ENCODE measurements at places on chromosomes 3 and 15.

DNA sequence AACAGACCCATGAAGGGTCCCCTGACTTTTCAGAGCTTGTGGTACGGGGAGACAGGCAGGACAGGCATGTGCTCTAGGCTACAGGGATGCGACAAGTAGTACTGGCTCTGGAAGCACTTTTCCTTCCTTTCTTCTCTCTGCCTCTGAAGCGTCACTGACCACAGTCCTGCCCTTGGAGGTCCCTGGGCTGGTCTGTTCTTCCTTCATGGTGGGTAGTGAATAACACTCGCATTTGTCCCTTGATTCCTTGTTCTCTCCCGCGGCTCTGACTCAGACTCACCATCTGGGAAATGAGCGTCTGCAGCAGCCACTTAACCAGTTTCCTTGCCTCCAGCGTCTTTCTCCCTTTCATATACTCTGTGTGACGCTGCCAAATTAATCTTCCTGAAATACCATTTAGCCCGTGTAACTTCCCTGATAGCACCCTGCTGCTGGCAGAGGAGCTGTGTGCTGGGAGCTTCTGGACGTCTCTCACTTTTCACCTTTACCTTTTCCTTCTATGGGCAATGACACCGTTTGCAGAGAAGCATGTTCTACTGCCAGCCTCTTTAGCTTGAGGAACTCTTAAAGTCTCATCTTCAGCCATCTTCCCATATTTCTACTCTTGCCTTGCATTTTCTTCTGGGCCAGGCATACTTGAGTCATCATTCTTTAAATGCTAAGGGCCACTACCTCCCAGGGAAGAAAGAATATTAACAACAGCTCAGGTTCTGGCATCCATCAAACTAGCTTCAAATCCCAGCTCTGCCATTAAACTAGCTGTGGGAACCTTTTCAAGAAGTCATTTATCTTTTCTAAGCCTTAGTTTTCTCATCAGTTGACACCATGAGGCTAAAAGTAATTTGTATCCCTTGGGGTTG lies 33.6 kb downstream of the TMEM45A start:
- no peak for DNase-seq

DNA sequence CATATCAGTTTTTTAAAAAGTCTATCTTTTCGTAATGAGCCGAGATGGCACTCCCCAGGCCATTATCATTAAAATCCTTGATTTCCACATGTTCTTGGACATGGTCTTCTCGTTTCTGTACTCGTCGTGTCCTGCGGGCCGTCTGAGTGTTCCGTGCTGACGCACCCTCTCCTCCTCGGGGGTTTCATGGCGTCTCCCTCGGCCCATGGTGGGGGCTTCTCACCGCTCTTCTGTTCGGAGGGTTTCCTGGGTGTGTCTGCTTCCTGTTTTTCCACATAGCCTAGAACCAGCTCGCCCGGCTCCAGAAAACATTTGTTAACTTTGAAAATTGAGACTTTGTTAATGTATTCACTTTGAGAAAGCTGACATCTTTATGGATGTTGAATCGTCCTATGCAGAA lies 92.7 kb downstream of the VGLL4 start:
- no peak for DNase-seq

GRCh38 chr3:94069194-94069813 lies 6.4 kb downstream of the NSUN3 start:
- no peak for DNase-seq

GRCh38 chr3:99484871-99485270 lies 153.5 kb upstream of the COL8A1 start:
- DNase-seq, result no peak

- DNase-seq, result no peak
Measured at GRCh38 chr15:68370768-68371151, 61.2 kb downstream of the ITGA11 start.

GRCh38 chr15:65414841-65415621 lies 7.7 kb downstream of the IGDCC4 start:
- no peak for DNase-seq

DNA sequence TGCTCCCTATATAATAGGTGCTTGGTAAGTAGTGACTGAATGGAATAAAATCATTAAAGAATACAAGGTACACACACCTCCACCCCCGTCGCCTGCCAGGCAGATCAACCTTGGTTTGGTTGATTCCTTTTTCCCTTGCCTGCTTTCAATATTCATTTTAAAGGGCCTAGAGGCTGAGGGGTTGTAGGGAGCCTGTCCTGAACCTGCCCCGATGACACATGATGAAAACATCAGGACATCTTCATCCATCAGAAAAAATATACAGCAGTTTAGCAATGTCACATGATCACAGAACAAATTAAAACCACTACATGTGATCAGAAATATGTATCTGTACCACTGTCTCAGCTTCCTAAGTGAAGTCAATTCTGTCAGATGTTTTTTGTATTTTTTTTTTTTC lies 588.9 kb downstream of the FOXP1 start:
- no peak for DNase-seq

- DNase-seq, result no peak
Measured at GRCh38 chr15:100762913-100763834, 116.5 kb upstream of the ALDH1A3 start.

GRCh38 chr15:75007216-75007615 lies 11.9 kb downstream of the SCAMP5 start:
- no peak for DNase-seq

DNA sequence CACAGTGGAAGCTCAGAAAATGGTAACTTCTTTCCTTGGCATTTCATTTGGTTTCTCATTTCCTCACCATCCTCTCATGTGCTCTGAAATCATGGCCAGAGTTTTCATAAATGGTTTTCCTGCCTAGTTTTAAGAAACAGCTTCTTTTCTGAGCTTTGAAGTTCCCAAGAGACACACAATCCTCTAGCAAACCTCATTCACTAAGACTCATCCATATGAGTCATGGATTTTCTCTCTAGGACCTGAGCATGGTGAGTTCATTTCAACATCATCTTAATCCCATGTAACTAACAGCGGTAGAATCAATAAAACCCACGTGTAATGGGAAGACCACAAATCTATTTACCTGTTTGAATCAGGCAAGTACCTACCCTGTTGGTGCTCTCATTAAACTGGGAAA lies 274.5 kb upstream of the LRTM1 start:
- DNase-seq, result no peak

DNA sequence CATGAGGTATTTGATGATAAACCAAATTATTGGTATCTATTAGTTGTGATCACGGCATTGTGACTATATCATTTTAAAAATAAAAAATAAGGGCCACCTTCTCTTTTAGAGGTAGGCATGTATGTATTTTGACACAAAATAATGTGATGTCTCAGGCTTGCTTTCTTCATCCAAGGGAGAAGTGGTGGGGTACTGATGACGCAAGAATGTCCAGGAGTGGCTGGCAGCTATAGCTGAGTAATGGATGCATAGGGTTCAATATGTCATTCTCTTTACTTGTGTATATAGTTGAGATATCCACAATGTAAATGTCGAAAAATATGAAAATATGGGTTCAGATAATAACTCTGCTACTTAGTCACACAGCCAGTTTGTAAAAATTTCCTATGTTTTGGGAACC lies 46.8 kb upstream of the NSMCE3 start:
- DNase-seq, result no peak

- DNase-seq, result no peak
Measured at GRCh38 chr3:47367631-47368030, 13.2 kb upstream of the PTPN23 start.

DNA sequence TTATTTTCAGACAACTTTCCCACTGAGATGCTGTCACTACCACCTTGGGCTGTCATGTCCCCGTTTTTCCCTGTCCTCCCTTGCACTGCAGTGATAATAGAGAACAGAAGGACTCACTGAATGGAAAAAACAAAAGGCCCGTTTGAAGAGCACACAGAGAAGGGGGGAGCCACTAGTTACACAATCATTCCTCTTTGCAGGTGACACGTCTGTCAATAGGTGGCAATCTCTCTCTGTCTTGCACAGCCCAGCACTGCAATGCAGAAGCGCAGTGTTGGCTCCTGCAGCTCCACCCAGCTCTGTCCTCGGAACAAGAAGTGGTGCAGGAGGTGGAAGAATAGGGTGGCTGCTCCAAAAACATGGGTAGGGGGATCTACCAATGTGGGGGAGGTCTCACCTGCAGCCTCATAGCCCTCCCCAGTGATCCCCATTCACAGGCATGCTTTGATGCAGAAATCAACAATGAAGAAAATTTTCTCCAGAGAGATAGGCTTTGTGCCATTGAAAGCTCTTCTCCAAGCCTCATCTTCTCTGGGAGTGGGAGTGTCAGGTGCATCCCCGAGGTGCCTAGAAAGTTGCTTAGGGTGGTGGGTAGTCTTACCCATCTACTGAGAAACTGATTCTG lies 31.8 kb downstream of the FSTL1 start:
- DNase-seq, result no peak

- DNase-seq, result no peak
Measured at GRCh38 chr3:30634761-30635735, 28.6 kb downstream of the TGFBR2 start.

DNA sequence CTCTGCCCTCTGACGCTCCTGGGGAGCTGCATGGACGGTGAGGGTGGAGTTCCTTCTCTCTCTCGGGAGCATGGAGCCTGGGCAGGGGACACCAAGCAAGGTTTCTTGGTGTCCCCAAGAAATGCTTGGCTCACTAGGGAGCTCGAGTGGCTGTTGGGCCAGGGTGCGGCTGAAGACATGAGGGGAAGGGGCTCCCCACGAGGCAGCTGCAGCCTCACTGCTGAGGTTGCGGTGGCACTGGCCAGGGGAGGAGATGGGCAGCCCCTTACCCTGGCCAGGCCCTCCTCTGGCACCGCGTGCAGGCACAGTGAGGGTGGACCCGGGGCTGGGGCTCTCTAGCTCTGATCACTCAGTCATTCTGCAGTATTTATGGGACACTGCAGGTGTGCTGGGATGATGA lies 43.5 kb upstream of the SLC41A3 start:
- no peak for DNase-seq

DNA sequence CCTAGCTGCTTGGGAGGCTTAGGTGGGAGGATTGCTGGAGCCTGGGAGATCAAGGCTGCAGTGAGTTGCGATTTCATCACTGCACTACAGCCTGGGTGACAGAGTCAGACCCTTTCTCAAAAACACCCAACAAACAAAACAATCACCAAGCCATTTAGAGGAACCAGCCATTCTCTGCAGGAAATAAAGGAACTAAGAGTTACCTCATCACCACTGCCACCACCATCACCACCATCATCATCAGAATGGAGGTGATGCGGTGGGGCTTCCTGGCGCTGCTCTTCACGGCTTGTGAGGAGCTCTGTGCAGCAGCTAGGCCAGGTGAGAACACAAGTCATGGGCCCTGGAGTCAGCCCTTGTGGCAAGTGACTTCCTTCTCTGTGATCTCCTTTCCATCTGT lies 37.7 kb upstream of the KLHL25 start:
- DNase-seq, result no peak

GRCh38 chr3:158419820-158420653 lies 151.0 kb upstream of the MLF1 start:
- no peak for DNase-seq

DNA sequence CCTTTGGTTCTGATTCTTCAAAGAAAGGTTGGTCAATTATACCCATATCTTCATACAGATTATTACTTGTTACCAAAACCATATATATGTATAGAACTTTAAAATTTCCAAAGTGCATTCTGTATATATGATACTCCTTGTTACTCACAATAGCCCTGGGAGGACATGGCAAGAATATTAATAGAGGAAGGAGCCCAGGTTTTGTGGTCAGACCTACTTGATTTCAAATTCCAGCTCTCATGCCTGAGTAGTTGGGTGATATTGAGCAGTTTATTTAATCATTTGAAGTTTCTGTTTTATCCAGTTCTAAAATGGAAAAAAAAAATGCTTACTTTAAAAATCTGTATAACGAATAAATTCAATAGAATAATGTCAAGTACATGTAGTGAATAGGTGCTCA lies 2.5 kb downstream of the IL1RAP start:
- no peak for DNase-seq

GRCh38 chr3:170189398-170190256 lies 8.1 kb upstream of the PHC3 start:
- DNase-seq, result no peak

DNA sequence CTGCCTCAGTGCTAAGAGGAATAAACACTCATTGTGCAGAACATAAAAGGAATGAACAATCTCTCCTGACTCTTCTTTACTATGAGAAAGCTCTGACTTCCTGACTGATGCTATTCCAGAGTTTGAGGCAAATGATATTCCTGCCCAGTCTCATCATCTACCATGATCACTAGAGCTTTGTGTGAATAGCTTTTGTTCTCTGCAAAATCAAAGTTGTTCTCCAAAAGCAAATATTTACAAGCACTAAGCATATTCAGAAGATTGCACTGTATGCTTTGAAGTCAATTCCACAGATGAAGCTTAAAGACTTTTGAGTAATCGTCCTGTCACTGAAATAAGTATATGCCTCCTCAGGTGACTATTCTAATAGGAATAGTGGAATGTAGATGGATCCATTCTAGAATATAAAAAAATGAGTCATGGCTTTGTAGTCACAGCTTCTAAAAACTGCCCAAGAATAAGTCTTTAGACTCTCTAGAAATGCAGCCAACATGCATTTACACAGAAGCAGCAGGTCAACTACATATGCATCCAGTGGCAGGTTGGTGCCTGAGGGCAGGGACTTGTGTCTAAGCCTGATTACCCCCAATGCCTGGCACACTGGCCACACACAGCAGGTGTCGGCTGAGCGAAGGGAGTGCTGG lies 34.6 kb downstream of the TNFAIP8L3 start:
- DNase-seq, result no peak

DNA sequence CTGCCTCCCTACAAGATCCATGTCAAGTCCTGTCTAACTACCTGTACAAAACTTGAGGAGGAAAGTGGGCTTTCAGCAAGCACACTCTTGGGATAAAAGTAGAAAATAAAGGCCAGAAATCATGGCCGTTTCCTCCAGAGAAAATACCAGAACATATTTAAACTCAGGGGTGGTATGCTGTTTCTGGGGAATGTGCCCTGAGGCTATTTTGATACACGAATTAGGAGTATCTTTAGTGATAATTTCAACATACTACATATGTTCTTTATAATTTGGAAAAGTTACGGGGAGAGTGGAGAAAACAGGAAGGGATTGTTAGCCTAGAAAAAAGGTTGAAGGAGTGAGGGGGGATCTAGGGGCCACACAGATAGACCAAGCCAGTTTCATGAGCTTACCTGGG lies 18.7 kb upstream of the PDCD6IP start:
- DNase-seq, result no peak

DNA sequence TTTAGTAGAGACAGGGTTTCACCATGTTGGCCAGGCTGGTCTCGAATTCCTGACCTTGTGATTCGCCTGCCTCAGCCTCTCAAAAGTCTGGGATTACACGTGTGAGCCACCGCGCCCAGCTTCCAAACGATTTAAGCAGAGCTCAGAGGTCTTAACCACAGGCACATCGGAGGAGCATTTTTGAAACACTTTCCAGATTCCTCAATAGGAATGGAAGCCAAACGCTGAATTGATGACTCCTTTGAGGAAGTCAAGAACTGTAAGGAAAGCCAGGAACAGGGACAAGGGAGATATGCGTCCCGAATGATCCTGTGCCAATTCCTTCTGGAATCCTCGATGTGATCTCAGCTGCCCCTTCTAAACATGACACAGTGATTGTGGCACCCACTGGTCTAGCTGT lies 40.0 kb downstream of the TRH start:
- DNase-seq, result no peak

- no peak for DNase-seq
Measured at GRCh38 chr3:113898892-113899291, 48.9 kb upstream of the ZDHHC23 start.
